ENCODE measurements at places on chromosomes 1 and 21.

DNA sequence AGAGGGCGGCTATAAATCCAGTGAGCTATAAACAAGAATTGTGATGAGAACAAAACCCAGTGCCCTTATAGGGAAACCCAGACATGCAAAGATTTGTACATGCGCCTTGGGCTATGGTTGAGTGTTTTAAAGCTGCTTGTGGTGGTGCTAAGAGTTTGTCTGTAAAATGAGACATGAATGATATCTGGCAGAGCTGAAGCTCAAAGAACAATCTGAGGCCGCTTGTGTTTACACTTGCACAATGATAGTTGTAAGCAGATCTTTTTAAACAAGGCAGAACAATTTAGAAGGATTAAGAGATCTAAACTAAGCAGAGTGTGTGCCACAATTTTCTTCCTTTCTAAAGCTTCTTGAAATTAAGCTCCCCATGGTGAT lies 80.4 kb upstream of the ADAMTS5 start:
- DNase-seq = no peak

DNA sequence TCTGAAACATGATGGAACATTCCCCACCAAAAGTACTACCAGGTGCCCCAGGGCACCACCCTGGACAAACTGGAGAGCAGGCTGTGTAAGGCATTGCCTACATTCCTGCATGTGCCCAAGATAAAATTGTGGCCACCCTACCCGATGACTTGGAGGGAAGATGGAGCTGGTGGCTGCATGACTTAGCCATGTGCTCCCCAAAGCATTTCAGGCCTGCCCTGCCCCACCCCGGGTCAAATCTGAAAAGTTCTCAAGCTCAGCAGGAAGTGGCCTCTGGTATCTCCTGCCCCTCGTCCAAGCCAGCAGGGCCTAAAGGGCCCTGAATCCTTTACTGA lies 8.5 kb downstream of the CD2 start:
- no peak for DNase-seq

- DNase-seq = no peak
Observed at GRCh38 chr1:159847231-159847630, 15.2 kb downstream of the VSIG8 start.

DNA sequence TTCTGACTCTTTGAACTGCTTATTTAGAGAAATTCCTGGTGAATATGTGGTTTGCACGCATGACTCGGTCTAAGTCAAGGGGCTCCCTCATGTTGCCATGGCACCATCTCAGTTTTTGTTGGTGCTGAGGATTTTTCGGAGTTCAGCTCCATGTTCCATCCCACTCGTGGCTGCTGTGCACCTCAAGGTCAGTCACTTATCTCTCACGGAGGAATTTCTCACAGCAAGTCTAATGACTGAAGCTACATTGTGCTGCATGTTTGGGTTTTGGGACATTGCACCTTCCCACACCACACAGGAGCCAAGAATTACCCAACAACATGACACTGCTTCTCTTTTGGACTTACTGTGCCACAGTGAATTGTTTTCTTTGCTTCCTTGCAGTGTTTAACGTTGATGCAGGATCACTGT lies 269.9 kb downstream of the NCAM2 start:
- no peak for DNase-seq

GRCh38 chr1:169608226-169608625 lies 21.7 kb downstream of the SELP start:
- no peak for DNase-seq

DNA sequence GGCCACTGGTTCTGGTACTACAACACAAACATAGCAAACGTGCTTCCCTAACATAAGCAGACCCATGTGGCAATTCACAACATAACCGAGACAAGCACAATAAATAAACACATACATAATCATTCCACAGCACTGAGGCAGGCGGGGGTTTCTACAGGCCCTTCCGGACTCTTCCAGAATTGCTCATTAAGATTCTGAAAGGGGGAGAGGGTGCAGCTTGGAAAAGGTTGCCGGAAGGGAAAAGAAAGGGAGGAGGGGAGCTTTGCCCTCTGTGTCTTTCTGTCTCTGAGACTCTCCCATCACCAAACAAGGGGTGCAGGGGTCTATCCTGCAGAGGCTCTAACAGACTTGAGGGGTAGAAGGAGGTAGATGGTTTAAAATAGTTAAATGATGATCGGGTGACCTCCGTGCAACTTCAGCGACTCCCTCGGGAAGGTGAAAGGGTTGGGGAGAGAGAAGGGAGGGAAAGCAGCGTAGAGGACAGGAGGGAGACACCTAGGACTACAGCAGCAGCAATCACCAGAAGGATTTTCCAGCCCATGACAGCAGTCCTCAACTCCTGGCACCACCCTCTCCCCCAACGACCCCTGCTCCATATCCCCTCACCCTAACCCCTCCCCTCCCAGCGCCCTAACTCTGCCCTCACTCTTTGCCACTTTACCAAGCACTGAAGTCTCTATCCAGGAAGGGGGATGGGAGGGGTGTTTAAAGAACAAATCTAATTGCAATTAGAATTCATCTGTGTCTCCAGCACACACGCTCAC lies 365.5 kb upstream of the ESRRG start:
- no peak for DNase-seq

DNA sequence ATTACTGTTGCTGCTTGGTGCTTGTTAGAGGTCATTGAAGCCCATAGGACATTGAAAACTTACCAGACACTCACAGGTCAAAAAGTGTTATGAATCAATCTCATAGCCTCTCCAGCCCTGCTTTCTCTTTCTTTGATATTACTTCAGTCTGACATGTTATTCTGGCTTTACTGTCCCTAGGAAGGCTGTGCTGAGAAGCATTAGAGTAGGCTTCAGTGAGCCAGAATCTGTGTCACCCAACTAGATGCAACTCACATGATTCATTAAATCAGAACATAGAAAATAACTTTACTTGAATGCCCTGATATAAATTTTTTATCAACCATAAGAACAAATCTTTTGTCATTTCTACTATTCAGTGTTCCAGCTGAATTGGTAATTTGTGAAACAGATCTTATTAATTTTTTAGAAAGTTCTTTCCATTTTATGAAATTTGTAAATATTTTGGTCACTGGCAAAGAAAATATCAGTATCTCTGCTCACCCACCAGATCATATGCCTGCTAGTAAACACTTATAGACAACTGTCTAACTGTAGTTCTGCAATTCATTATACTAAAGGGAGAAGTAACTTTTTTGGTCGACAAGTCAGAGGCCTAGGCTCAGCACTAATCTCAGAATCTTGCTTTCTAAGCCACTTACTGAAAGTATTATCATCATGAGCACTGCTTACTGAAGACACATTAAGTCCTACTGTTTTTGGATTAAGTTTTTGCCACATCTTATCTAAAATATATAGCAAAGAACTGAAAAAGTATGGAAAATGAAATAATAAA lies 48.2 kb downstream of the RPAP2 start:
- no peak for DNase-seq

DNA sequence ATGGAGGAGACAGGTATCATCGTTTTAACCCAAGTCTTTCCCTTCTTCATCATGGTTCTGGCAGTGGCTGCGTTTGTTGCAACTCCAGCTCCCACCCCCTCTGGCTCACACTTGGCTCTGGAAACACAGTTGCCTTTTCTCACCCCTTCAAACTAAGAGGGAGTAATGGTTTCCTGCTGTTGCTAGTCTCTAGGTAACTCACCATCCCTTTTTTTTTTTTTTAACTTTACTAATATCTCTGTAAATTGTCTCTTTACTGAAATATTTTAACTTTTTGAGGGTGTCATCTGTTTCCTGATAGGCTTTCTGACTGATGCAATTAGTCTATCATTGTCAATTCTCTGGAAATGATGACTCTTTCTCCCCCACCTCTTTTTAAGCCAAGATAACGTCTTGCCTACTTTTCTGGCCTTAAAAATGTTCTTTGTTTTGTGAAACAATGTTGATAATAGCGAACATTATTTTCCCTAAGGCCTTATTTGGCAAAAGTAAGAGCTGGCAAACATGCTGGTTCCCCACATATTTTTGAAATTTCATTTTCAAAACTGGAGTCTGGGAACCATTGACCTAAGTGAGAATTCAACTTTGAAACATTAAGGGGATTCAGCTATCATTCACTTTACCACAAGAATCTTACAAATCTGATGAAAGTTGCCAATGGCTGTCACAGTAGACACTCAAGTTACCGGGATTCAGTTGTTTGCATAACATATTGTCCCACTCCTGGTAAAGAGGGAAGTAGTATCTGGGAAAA lies 85.3 kb downstream of the LEPR start:
- no peak for DNase-seq

DNA sequence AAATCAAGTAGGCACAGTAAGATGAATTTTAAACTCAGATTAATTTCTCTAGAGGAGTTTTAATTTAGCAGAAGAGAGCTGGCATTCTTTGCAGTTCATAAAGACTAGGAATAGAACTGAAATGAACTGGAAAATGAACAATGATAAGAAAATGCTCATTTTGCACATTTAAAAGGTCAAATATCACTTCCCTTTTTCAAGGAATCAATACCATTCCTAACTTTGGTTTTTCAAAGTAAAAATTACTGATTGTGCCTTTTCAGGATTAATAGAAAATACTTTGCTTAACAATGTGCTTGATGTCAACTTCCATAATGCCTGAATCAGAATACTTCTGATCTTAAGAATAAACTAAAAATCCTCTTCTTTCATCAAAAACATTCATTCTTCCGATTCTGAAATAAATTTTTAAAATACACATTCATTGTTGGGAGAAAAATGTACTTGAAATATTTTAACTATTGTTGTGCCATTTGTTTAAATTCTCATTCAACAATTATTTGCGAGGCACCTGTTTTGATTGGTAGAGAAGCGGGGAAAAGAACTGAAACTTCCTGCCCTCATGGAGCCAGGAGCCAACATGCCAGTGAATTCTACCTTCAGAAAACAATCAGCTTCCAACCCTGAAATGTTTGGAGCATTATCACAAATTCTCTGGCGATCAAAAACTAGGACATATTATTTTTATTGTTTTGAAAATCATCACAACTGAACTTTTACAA lies 2.1 kb downstream of the SCAF4 start:
- no peak for DNase-seq

- no peak for DNase-seq
Observed at GRCh38 chr1:198538579-198539364, 1.7 kb downstream of the ATP6V1G3 start.

DNA sequence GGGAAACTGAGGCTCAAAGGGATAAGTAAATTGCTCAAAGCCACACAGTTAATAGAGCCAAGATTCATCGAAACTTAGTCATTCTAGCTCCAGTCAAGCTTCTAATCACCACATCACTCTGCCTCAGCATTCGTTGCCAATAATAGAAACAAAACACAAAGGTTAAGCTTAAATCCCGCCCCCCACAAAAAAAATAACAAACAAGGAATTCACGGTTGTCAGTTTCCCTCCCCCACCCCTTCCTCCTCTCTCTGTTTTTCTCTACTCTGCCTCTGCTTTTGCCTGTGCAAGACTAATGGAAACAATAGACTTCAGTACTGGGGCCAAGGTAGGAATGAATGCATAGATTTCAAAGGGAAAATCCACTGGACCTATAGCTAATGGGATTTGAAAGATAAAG lies 70.7 kb upstream of the ZNF644 start:
- no peak for DNase-seq

DNA sequence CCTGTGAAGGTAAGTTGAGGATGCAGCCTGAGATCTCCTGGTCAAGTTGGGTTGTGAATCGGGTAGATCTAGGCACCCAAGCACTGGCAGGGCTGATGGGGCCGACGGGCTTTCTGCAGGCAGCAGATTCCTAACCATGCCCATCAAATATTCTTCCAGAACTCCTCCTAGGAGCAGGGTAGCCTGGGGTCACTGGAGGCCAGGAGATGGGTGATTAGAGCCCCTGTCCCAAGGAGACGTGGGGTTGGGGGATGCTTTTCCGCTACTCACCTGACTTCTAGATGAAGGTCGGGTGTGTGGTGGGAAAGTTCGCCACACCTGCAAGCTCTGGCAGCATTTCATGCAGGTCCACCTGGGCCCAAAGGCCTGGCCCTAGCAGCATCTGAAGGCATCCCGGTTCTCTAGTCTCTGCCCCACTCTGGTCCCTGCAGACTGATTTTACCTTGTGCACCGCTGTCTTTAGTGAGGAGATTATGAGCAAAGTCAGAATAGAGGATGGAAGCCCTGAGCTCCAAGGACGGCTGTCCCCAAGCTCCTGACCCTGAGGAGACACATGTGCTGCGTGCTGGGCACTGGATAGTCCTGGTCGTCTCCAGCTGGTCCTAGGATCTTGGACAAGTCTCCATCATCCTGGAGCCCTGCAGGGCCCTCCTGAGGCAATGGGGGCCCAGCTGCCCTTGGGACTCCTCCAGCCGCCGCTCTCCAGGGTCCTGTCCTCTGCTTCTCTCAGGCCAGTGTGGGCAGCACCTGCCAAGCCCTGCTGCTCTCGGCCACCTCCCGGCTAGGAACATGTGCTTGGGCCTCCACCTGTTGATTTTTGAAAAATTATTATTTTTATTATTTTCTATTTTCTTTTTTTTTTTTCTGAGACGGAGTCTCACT lies 21.8 kb upstream of the C2CD2 start:
- DNase-seq = no peak

DNA sequence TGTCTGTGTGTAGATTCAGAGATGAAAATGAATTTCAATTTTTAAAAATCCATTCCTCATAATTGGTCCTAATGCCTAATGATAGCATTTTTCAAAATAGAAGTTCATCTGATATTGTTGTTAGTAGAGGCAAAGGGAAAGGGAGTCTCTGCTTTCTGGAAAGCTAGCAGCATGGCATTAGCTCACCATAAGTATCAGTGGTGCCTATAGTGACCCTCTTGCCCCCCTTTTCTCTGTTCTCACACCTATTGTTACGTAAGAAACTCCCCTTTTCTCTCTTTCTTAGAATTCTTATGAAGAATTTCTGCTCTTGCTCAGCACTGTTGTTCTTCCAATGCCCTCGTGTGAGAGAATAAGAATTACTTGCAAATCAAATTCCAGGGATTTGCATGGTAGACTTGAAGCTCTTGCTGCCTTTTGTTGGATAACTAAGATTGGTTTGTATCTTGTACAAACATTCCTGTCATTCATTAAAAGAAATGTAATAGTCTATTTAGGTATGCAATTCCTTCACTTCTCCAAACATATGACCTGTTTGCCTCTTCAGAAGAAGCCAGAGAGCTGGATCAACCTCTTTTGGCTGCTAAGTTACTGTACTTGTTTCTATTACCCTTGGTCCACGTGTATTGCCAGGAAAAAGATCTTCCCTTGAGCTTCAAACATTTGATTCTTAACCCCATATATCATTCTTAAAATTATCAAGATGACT lies 69.2 kb upstream of the MAGI3 start:
- DNase-seq = no peak

DNA sequence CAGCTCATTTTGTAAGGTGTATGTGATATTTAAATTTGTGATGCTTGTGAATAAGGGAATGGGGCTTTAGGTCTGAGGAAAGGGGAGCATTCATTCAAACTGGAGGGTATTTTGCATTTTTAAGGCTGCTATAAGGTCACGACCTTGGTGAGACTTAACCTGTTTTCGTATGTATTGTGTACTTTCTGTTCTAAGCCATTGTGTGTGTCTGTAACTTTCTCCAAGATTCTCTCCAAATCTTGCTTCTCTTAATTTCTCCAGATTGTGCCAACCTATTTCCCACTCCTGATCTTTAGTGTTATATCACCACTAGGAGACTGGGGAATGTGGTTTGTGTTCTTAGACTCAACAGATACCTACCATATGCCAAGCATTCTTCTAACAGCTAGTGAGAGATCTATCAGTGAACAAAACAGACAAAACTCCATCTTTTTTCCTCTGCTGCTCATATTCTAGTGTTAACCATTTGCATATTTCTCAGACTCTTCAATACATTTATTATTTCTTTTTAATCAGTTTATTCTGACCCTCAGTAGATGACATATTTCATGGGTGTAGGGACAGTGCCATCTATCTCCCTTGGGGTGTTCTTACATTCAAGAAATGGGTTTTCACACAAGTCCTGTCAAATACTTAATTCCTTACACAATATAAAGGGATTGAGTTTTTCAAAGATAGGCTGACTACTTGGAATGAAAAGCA lies 27.5 kb downstream of the ATP1B1 start:
- no peak for DNase-seq

GRCh38 chr1:45644661-45645060 lies 20.8 kb upstream of the CCDC17 start:
- no peak for DNase-seq

Measured in cortex of kidney (tissue), 1 donor.